Tibial artery (tissue), 4 donors: ENCODE measurements at places on chromosomes 2 and 18.

DNA sequence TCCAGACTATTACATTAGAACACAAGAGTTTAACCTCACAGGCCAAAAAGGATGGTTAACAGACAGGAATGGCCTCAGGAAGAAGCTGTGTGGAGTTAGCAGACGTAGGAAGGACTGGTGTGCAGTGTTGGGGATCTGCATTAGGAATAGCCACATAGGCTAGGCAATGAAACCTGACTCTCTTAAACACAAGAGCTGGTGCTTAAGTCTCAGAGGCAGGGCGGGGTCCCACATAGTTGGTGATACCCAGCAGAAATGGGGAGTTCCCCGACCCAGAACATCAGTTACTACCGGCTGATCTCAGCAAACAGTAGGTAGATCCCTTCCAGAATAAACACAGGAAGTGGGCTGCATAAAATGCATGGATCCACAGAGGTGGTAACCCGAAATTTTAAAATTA lies 64.1 kb downstream of the CCDC93 start:
- H3K4me3 ChIP-seq = no peak overlapping the region
- peaks cover 94% of the 10 kb centered on the region for H3K36me3 ChIP-seq
- no peak overlapping the region for H3K27ac ChIP-seq
- no peaks in the 10 kb centered on the region for H3K4me1 ChIP-seq
- no peak for DNase-seq

DNA sequence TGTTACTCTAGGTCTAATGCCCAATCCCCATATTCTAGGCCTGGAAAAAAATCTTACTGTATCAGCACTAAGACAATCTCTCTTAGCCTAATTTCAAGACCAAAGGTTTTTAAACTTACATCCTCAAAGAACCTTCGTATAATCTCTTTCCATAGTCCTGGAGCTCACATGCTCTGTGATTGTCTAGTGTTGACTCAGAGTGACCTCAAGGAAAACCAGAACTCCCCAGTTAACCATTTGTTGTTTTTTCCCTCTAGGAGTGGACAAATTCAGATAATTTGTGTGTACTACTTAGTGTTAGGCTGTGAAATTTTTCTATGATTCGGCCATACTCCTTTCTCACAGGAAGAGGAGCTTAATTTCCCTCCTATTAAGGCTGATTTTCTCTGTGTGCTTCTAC lies 536.1 kb downstream of the SLC4A3 start:
- no peak overlapping the region for H3K4me3 ChIP-seq
- no peaks in the 10 kb centered on the region for H3K36me3 ChIP-seq
- no peak overlapping the region for H3K27ac ChIP-seq
- no peaks in the 10 kb centered on the region for H3K4me1 ChIP-seq

- no peak for DNase-seq
- H3K27me3 ChIP-seq = no peaks in the 10 kb centered on the region
- peaks cover 38% of the 10 kb centered on the region for H3K4me1 ChIP-seq
- no peaks in the 10 kb centered on the region for H3K36me3 ChIP-seq
- peak overlapping the region; percentile 41 for H3K27ac ChIP-seq
Observed at GRCh38 chr2:100192300-100192699, 49.9 kb upstream of the AFF3 start.

- H3K27me3 ChIP-seq = no peaks in the 10 kb centered on the region
- peak overlapping the region; percentile 59 for H3K27ac ChIP-seq
- no peak overlapping the region for H3K4me3 ChIP-seq
- no peaks in the 10 kb centered on the region for H3K36me3 ChIP-seq
- H3K4me1 ChIP-seq = peaks cover 46% of the 10 kb centered on the region
- no peak for DNase-seq
Observed at GRCh38 chr2:144995482-144995881, 475.6 kb upstream of the ZEB2 start.

GRCh38 chr18:49898421-49898820 lies 85.1 kb upstream of the ACAA2 start:
- peak; percentile 36 for DNase-seq
- H3K4me1 ChIP-seq = no peaks in the 10 kb centered on the region
- H3K4me3 ChIP-seq = no peak overlapping the region
- peaks cover 24% of the 10 kb centered on the region for H3K36me3 ChIP-seq
- H3K27ac ChIP-seq = no peak overlapping the region

DNA sequence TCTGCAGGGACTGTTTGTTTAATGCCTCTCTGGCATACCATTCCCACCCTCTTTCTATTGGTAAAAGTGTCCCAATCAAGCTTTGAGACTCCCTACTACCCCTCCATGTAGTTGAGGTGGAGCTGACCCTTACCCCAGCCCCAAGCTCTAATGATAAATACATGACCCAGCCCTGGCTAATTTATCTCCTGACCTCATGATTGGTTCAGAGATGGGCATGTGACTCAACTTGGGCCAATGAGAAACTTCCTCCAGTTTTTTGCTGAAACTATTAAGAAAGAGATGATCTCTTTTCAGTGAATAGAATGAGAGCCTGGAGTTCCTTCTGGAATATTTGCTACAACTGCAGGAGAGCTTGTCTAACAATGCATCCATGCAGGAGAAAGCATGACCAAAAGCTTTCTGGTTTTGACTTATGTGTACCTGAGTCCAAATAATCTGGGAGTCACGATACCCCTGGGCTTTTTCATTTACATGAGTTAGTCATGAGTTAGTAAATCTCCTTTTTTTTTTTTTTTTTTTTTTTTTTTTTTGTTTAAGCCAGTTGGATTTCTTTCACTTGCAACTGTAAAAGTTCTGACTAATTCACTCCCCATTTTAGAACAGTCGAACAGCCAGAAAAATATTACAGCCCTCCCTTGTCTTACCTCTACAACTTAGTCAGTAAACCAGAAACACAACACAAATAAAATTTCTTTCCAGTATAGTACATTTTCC lies 66.5 kb upstream of the TLK1 start:
- DNase-seq = no peak
- H3K27me3 ChIP-seq = no peaks in the 10 kb centered on the region
- no peak overlapping the region for H3K4me3 ChIP-seq
- no peaks in the 10 kb centered on the region for H3K4me1 ChIP-seq

DNA sequence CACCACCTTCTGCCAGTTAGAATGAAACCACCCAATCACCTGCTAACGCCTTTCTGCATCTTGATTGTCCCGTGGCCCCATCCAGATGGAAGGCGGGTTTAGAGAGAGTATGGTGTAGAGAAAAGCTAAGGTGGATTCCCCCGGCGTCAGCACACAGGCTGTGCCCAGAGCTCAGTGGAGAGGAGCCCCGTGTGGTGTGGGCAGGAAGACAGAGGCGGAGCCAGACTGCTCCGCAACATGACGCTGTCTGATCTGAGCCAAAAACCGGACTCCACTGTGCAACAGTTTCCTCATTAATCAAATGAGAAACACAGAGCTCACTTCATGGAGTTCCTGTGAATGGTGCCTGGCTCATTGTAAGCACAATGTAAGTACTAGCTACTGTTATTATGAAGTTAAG lies 448.1 kb upstream of the SMIM21 start:
- no peaks in the 10 kb centered on the region for H3K36me3 ChIP-seq
- no peaks in the 10 kb centered on the region for H3K4me1 ChIP-seq
- no peak for DNase-seq
- no peaks in the 10 kb centered on the region for H3K27me3 ChIP-seq
- no peak overlapping the region for H3K27ac ChIP-seq
- no peak overlapping the region for H3K4me3 ChIP-seq

DNA sequence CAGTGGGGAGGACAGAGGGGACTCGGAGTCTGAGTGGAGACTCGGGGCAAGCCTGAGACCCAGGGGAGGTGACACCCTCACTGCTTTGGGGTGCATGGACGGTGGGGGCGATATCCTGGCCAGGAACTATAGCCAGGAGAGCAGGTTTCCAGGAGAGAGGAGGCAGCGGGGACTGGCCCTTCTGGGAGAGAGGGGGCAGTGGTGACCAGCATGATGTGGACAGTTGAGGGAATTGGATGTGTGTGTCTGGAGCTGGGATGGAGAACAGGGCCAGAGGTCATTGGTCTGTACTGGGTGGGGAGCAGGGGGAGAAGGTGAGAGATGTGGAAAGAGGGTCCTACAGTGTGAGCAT lies 63.6 kb downstream of the ACKR3 start:
- no peaks in the 10 kb centered on the region for H3K27me3 ChIP-seq
- no peaks in the 10 kb centered on the region for H3K36me3 ChIP-seq
- H3K27ac ChIP-seq = no peak overlapping the region
- H3K4me3 ChIP-seq = no peak overlapping the region
- no peaks in the 10 kb centered on the region for H3K4me1 ChIP-seq

- H3K4me1 ChIP-seq = no peaks in the 10 kb centered on the region
- no peaks in the 10 kb centered on the region for H3K27me3 ChIP-seq
- no peaks in the 10 kb centered on the region for H3K36me3 ChIP-seq
- H3K4me3 ChIP-seq = no peak overlapping the region
- DNase-seq = no peak
Observed at GRCh38 chr2:54862742-54863141, 139.3 kb downstream of the EML6 start.

DNA sequence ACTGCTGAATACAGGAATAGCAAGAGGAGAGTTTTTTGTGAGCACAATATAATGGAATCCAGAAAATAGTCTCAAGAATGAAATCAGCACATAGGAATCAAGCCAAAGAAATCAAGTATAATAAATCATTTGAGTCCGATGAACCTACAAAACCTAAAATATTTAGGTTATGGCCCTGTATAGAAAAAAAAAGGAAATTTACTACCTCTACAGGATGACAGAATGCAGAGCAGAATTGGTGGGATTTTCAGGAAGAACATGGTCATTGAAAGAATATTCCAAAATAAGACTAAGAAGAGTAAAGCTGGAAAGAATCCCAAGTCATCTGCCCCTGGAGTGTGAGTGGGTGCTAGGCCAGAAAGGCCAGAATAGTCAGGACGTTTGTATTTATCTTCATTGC lies 1041.2 kb upstream of the CDH2 start:
- no peaks in the 10 kb centered on the region for H3K36me3 ChIP-seq
- H3K4me3 ChIP-seq = no peak overlapping the region
- H3K27ac ChIP-seq = no peak overlapping the region
- DNase-seq = no peak

DNA sequence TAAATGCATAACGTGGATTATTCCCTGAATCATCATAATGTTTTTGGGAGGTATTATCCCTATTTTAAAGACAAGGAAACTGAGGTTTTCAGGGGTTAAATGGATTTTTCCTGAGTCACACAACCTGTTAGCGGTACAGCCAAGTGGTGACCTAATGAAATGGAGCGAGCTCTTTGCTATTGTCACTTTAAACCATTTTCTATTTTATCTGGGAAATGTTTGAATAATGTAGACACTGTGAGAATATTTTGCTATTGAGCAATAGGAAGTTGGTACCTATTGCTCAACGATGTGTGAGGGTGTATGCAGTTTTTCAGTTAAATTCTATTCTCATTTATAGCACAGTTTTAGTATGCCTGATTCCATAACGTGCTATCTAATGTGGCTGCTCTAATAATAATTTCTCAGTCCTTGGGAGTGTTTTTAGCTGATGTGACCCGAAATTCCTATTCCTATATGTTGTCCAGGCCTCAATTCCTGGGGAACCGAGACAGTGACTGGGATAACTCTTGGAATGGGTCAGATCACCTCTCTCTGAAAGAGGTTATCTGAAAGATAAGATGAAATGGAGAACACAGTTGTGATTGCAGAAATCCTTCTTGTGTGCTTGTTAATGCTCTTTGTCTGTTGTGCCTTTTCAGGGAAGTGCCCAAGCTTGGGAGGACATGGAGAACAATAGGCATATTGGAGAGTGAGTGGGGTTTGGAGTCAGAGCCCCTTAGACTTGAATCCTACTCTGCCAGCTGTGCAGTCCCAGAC lies 38.4 kb downstream of the ABCB11 start:
- H3K4me3 ChIP-seq = no peak overlapping the region
- H3K27me3 ChIP-seq = no peaks in the 10 kb centered on the region
- H3K27ac ChIP-seq = no peak overlapping the region
- no peak for DNase-seq

GRCh38 chr18:12006488-12006840 lies 25.2 kb downstream of the IMPA2 start:
- no peak for DNase-seq
- H3K27me3 ChIP-seq = no peaks in the 10 kb centered on the region
- H3K4me3 ChIP-seq = no peak overlapping the region

DNA sequence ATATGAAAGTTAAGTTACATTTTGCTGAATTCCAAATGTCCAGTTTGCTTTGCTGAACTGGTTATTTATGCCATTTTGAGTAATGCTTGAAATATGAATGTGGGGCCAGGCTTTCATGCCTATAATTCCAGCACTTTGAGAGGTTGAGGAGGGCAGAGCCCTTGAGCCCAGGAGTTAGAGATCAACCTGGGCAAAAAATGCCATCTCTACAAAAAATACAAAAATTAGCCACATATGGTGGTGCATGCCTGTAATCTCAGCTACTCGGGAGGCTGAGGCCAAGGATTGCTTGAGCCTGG lies 101.2 kb upstream of the ITGA6 start:
- peaks cover 15% of the 10 kb centered on the region for H3K4me1 ChIP-seq
- H3K27me3 ChIP-seq = no peaks in the 10 kb centered on the region
- H3K36me3 ChIP-seq = no peaks in the 10 kb centered on the region
- no peak for DNase-seq
- no peak overlapping the region for H3K27ac ChIP-seq

- H3K27ac ChIP-seq = no peak overlapping the region
- no peak overlapping the region for H3K4me3 ChIP-seq
- H3K27me3 ChIP-seq = no peaks in the 10 kb centered on the region
- no peaks in the 10 kb centered on the region for H3K4me1 ChIP-seq
Observed at GRCh38 chr2:52852006-52852405, 915.6 kb upstream of the CHAC2 start.

DNA sequence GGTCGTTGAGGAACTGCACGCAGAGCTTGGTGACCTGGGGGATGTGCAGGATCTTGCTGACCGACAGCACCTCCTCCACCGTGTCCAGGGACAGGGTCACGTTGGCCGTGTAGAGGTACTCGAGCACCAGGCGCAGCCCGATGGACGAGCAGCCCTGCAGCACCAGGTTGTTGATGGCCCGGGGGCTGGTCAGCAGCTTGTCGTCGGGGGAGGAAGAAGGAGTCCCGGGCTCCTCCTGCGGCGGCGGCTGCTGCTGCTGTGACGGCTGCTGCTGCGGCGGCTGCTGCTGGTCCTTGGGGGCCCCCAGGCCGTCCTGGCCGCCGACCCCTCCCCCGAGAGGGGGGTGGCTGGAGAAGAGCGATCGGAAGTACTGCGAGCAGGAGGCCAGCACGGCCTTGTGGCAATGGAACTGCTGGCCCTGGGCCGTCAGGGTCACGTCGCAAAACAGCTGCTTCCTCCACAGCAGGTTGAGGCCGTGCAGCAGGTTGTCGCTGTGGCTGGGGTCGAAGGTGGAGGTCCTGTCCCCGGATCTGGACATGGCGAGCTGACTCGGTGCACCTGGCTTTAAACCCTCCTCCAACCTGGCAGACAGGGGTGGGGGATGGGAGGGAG lies 2.7 kb downstream of the KLHL14 start:
- no peak overlapping the region for H3K27ac ChIP-seq
- H3K36me3 ChIP-seq = no peaks in the 10 kb centered on the region
- peaks cover 37% of the 10 kb centered on the region for H3K27me3 ChIP-seq

- H3K36me3 ChIP-seq = peaks cover 68% of the 10 kb centered on the region
- H3K4me3 ChIP-seq = no peak overlapping the region
- no peak overlapping the region for H3K27ac ChIP-seq
- no peak for DNase-seq
Observed at GRCh38 chr2:186675380-186675779, 18.5 kb upstream of the FAM171B start.

GRCh38 chr2:232038251-232038880 lies 76.9 kb downstream of the DIS3L2 start:
- H3K4me3 ChIP-seq = no peak overlapping the region
- peaks cover 9% of the 10 kb centered on the region for H3K36me3 ChIP-seq
- no peak for DNase-seq
- H3K27me3 ChIP-seq = no peaks in the 10 kb centered on the region
- H3K27ac ChIP-seq = no peak overlapping the region
- H3K4me1 ChIP-seq = no peaks in the 10 kb centered on the region
